ENCODE measurements at places on chromosomes 11 and 22.

DNA sequence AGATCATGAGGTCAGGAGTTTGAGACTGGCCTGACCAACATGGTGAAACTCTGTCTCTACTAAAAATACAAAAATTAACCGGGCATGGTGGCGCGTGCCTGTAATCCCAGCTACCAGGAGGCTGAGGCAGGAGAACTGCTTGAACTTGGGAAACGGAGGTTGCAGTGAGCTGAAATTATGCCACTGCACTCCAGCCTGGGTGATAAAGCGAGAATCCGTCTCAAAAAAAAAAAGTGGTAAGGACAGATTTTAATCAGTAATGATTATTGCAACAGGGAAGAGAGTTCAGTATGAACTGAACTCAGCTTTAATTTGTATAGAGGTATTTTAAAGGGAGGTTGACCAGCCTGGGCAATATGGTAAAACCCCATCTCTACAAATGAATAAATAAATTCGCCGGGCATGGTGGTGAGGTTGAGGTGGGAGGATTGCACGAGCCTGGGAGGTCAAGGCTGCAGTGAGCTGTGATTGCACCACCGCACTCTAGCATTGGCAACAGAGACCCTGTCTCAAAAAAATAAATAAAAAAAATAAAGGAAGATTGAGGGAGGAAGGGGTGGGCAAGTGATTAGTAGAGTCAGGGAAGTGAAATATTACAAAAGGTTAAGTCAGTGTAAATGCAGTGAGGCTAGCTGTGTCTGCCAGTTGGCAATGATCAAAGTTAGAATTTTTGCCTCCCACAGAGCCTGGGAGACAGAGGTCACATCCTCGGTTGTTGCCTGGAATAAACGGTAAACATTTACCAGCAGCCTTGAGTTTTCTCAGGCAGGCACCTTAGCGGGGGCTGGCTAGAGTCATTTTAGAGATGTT, 2.6 kb upstream of the MCM5 start:
- no peak for DNase-seq

GRCh38 chr11:71555508-71555907, 7.3 kb downstream of the KRTAP5-9 start:
- DNase-seq: no peak

GRCh38 chr22:37301144-37301830, 19.0 kb downstream of the CYTH4 start:
- DNase-seq: no peak

DNA sequence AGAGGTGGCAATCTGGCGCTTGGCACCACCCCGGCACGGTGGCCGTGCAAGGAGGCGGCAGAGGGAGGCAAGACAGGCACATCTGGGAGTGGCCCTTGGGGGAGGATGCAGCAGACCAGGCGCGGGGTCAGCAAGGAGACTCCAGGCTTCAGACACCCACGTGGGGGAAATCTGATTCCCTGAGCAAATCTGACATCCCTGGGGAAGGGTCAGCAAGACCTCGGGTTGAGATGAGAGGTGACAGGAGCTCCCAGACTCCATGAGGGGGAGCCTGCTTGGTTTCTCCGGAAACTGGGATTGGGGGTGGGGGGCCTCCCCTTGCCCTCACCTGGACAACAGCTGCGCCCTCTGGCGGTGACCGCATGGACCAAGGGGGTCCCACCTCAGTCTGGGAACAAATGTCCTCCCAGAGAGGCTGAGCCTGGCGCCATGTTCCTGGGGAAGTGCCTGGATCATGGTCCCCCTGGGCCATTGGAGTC, 4.0 kb upstream of the RCOR2 start:
- DNase-seq: peak; percentile 24

GRCh38 chr11:114059278-114059983, at the start of gene ZBTB16:
Gene ZBTB16 (plus strand): TSS chr11:114059711. CDS start chr11:114063301, 3,590 bp downstream.
- no peak for DNase-seq

DNA sequence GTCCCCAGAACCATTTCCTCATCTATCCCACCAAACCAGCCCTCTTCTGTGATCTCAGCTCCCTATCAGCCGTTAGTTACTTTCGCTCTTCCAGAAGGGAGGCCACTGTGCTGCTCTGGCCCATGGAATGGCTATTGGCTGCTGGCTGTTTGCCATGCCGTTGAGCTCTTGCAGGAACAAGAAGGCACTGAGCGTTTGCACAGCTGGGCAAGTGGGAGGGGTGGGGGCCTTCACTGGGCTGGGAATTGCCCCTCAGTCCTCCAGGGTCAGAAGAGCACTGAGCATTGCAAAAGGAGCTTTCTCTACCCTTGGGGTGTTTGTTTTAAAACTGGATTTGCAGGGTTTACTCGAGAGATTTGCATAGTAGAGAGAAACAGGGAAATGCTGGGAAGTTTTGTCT, 129.0 kb upstream of the PARVA start:
- DNase-seq: no peak

DNA sequence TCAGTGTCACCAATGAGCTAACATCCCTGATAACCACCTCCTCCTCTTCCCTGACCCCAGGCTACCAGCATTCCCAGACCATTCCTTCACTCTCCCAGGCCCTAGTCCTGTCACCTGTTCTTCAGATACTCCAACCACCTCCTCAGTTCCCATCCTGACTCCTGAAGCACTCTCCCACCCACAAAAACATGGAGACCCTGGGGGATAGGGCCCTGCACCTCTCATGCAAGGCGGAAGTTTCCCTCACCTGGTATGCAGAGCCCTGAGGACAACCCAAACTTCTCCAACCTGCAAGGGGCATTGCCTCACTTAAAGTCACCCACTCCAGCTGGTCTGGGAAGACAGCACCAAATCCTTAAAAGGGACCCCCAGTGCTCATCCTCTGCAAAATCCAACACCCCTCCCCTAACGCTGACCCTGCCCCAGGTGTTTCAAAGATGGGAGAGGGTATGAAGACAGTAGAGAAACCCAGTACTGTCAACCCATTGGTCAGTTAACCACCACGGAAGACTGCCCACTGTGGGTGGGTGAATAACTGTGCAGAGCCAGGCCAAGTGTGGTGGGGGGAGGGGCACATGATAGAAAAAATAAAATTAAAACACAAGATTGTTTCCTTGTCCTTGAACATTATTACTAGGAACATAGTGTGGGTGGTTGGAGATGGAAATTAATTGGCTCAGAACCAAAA, 1.4 kb downstream of the TNKS1BP1 start:
- no peak for DNase-seq

- no peak for DNase-seq
Measured at GRCh38 chr11:24478718-24479117, 18.1 kb upstream of the LUZP2 start.

GRCh38 chr22:28817919-28818859, 17.8 kb upstream of the XBP1 start:
- DNase-seq: no peak

DNA sequence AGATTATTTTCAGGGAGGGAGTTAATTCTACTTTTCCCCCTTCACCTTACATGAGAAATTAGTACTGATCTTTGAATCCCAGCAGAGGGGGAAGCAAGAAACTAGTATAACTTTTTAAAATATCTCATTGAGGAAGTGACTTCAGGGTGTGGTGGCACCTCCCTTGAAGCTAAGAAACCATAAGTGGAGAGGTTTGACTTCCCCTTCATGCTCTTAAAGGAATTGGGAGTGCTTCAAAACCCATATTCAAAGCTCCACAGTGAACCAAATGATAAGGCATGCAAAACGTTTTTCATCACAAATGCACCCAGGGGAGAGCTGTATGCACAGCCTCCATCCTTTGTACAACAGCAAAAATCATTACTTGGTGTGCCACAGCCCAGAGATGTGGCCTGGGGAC, 540 bp downstream of the MS4A14 start:
- no peak for DNase-seq

- DNase-seq: no peak
Measured at GRCh38 chr11:32888805-32889204, 3.8 kb upstream of the QSER1 start.

GRCh38 chr22:20653012-20653794, 120.7 kb upstream of the SERPIND1 start:
- no peak for DNase-seq

GRCh38 chr11:3341298-3341697, 37.6 kb downstream of the ZNF195 start:
- DNase-seq: peak; percentile 56

- no peak for DNase-seq
Measured at GRCh38 chr22:46067159-46068111, 82.9 kb upstream of the PPARA start.

- DNase-seq: no peak
Measured at GRCh38 chr11:18780329-18780728, 11.3 kb downstream of the PTPN5 start.

DNA sequence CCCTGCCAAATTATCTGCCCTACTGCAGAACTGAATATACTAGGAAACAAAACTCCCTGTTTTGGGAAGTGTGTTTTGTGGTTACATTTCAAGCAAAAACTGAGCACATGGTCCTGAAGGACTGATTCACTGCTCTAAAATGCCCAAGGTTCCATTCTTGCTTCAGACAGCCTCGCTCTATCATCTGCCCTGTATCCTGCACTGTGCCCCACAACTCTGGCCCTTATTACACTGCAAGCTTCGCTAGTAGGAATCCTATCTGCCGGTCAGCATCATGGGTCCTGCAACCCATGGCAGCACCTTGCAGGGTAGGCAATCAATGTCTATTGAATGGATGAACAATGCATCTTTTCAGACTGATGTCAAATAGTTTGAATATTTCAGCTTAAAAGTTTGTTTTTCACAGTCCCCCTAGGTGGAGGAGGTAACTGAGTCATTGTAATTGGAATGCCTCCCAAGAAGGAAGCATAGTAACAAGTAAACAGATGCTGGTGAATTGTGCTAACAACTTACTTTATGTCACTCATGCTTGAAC, 21.3 kb downstream of the LAYN start:
- DNase-seq: no peak

- no peak for DNase-seq
Measured at GRCh38 chr11:79101656-79102055, 339.2 kb downstream of the TENM4 start.

DNA sequence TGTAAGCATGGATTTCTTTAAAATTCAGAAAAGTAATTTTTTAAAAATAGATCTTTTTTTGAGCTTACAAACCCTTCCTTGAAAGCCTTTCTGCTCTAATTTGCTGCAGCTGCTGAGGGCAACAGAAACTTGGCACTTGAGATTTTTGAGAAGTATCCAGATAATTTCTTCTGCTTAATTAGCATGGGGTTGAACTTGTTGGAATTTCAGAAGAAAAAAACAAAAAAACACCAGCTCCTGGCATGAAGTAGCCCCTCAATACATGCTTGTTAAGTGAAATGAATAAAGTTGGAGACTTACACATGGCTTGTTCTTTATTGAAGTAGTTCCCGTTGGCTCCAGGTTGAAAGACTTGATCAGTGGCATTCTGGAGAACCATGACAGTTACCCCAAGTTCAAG, 331.4 kb upstream of the RAG2 start:
- no peak for DNase-seq

GRCh38 chr11:75800728-75801361, 14.2 kb upstream of the UVRAG start:
- DNase-seq: no peak

DNA sequence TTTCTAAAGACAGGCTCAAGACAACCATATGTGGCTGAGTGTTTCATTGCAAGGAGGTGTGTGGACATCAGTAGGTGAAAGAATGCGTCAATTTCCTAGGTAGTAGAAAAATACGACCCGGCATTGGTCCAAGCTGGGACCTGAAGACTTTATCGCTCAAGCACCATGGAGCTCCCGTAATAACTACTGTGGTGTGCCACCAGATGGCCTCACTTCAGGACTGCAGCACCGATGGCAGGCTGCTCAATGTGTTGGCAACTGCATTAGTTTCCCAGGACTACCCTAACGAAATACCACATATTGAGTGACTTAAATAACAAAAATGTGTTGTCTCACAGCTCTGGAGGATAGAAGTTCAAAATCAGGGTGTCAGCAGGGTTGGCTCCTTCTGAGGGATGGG, 72.4 kb upstream of the FAT3 start:
- DNase-seq: no peak

DNA sequence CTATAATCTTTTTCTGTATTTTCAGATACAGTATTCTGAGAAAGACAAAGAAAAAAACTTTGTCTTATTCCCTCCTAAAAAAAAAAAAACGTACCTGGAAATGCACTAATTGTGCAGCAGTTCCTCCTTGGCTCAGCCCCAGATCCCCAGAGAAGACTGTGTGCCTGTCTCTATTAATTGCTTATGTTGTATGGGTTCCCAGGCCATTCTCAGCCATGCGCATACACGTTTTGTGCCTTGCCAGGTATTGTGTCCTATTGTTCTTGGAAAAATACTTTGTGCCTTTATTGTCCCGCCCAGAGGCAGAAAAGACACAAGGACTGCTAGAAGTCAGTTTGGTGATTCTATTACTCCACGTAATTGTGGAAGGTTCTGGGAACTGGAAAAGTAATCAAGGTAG, 91.2 kb downstream of the PIWIL4 start:
- DNase-seq: no peak

GRCh38 chr11:7525424-7525823, 11.6 kb downstream of the PPFIBP2 start:
- DNase-seq: no peak

DNA sequence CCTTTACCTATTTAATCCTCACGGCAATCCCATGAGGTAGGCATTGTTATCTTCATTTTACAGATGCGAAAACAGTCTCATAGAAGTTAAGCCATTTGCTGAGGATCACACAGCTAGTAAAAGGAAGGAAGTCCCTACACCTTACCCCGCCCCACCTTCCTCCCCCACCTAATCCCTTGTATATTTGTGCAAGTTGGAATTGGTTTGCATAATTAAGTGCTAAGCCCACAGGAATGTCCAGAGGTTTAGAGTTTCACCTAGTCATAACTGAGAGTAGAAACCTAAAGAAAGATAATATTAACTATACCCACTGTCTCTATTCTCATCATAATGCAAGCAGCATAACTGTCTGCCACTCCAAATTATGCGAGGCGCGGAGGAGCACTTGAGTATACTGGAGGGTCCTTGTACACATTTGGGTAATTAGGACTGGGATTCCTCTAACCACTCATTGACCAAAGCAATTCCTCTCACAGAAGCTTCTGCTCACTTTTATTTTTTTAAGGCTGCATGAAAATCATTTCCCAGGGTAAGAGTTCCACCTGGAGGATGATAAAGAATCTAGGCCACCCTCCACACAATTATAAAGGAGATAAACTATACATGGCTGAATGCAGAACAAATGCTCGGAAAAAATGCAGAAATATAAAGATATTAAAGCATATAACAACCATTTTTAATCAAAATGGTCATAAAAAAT, 199.9 kb downstream of the FAM181B start:
- no peak for DNase-seq
